ENCODE measurements at places on chromosomes 16 and 17. TPM values are rescaled to one million over a fixed set of nuclear protein-coding genes. Genes with fewer than 3 reads are reported as not detected.

Gene KRT33B
- not detected for total RNA-seq

Gene DHRS7C
- total RNA-seq = not detected

Gene CTRB1
- not detected for total RNA-seq

GRCh38 chr17:63275318-63275970 lies 170.7 kb downstream of the CYB561 start:
- peaks cover 12% of the 10 kb centered on the region for H3K4me1 ChIP-seq
- H3K27me3 ChIP-seq = no peaks in the 10 kb centered on the region
- DNase-seq = no peak

DNA sequence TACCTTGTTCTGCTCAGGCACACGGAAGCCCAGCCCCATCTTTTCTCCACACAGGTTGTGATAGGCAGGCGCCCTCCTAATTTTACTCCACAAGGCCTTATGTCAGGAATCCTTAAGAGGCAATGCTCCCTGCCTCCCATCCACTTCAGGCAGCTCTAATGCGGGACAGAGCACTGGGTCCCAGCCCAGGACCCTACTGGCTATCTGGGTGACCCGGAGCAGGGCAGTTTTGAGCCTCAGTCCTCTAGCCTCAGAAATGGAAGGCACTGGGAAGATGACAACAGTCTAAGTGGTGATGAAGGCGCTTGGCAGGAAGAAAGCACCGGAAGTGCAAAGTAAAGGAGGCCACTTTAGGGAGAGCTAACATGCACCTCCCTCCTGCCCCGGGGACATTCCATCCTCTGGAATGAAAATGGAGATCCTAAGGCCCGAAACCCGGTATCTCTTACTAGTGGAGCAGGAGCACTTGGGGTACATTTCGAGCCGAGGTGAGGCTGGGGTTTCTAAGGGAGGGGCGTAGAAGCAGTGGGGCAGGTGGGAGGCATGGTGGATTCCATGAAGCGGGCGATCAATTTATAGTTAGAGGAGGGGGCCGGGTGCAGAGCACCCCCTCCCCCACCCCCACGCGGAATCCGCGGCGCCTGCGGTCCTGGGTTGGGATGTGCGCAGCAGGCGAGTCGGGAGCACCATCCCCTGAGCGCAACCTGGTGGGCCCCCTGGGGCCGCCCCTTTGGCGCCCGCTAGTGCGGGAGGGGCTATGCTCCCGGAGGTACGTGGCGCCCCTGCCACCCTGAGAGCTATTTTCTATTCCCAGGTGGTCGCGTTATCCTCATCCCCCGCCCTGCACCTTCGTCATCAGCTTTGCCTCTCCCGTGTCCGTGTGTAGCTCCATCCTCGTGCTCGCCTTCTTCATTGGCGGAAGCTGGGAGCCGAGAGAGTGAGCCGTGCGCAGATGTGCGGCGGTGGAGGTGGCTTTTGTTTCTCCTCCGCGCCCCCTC lies 4.9 kb downstream of the MT1F start:
- no peak for DNase-seq
- peaks cover 10% of the 10 kb centered on the region for H3K4me1 ChIP-seq
- no peaks in the 10 kb centered on the region for H3K36me3 ChIP-seq
- peak overlapping the region; percentile 29 for H3K4me3 ChIP-seq
- peaks cover 43% of the 10 kb centered on the region for H3K27me3 ChIP-seq

Measured in lower lobe of right lung (tissue), 2 donors.